Muscle of leg (tissue), 16 donors: ENCODE measurements at places on chromosomes 3 and 15. TPM values are rescaled to one million over a fixed set of nuclear protein-coding genes. Genes with fewer than 3 reads are reported as not detected.

PRSS50 gene
- 0.09 TPM for total RNA-seq

TEX55 gene
- total RNA-seq, result not detected

TTC14 gene
- total RNA-seq, result 27.8 TPM

CPNE9 gene
- 0.09 TPM for total RNA-seq

GPR15 gene
- total RNA-seq, result not detected

PRR23E gene
- not detected for total RNA-seq

NUP210 gene
- total RNA-seq, result 4.5 TPM

DENND4A gene
- 19.5 TPM for total RNA-seq

TMEM62 gene
- 11.5 TPM for total RNA-seq

LRTM1 gene
- 99.9 TPM for total RNA-seq

GOLGA8N gene
- total RNA-seq, result 9.2 TPM
